ENCODE measurements at places on chromosomes 7 and 10. TPM values are rescaled to one million over a fixed set of nuclear protein-coding genes. Genes with fewer than 3 reads are reported as not detected.

DNA sequence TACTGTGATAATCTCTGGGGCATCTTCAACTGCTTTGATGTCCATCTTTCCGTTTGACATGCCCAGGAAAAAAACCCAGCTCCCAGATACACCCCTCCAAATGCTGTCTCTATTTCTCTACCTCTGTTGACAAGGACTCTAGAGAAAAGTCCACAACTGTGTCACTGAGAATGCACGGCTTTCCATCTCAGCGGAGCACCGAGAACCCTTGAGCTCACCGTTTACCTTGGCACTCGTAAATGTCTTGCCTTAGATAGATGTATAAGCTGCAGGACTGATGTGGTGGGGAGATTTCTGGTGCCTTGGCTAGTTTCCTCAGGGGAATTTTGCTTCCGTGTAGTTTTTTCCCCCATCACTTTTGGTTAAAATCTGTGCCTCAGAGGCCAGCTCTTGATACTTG lies 7.4 kb upstream of the MAPK8 start:
- no peak for DNase-seq

FAM25C gene
- polyA plus RNA-seq = not detected

DNA sequence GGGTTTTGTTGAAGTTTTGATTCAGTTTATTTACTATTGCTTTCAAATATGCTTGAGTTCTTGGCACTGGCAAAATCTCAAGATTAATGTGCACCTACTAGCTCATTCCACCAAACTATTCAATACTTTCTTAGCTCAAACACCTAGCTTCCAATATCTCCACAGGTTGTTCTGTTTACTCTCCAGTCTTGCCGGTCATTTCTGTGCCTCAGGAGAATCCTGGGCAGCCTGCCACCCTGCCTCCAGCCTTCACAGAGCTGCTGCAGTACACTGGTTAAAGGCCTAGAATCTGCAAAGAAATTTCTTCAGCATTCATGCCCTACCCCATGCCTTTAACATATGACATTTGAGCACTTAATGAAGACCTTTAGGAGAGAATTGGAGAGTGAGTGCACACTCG lies 4.0 kb upstream of the TMEM106B start:
- no peak for DNase-seq

CYCS gene
- polyA plus RNA-seq = 145 TPM

ACTR3C gene
- polyA plus RNA-seq = 2.3 TPM

DNA sequence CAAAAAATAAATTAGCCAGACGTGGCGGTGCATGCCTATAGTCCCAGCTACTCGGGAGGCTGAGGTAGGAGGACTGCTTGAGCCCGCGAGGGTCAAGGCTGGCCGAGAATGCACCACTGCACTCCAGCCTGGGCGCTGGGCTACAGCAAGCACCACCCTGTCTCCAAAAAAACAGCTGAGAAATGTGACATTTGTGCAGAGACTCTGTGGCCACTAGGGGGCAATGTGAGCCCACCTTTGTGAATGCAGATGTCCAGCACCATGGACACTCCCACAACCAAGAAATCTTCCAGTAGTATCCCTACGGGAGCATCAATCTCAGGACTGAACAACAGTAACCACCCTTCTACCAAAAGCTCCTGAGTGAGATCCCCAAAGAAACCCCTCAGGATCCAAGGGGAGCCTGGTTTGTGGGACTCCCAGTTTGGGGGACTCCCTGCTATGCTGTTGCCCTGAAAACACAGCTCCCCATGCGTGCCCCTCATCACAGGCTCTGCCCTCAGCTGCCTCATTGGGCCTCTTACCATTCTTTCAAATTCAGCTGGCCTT lies 6.2 kb upstream of the AHCYL2 start:
- peak; percentile 87 for DNase-seq

SUN3 gene
- not detected for polyA plus RNA-seq

DNA sequence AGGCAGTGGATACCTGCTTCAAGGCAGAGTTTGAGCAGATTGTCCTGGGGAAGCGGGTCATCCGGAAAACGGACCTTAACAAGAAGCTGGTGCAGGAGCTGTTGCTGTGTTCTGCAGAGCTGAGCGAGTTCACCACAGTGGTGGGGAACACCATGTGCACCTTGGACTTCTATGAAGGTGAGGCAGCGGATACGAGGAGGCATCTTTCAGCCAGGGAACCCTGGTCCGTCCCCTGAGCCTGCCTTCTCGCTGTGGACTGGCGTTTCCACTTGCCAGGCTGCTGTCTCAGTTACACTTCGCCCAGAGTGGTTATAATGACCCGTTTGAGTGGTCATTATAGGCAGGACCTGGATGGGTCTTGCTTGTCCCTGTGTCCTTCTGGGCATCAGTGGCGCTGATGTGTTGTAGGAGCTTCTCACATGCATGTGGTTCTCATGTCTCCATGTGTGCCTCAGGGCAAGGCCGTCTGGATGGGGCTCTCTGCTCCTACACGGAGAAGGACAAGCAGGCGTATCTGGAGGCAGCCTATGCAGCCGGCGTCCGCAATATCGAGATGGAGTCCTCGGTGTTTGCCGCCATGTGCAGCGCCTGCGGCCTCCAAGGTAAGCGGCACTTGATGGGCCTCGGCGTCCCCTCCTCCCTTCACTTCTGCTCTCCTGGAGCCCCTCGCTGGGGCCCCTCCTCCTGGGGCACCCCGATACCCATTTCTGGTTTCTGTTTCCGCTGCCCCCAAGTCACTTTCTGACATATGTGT lies 18.0 kb downstream of the UPP1 start:
- DNase-seq = no peak

DNA sequence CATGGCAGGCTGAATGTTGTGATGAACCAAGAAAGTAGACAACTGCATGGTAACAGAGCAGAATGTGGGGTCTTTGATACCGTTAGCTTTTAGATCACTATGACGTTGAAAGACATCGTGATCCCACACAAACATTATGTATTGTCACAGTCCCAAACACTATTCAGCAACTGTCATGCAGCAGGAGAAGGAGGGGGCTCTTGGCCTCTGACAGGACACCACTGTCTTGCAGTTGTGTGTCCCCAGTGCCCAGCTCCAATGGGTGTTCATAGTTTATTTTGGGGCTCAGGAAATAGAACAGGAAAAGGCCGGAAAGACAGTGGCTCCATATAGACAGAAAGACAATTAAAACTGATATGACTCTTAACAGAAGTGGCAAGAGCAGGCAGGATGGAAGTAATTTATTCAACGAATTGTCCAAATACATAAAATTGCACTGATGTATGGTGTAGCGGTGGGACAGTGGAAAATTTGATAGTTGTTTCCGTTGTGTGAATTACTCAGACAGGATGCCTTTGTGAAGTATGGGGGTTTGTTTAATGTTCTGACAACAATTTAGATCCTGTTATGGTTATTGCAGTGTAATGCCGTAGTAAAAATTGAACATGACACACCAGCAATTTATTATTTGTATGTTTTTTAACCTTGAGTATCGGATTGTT lies 292.0 kb downstream of the LRMDA start:
- no peak for DNase-seq

All from muscle of back (tissue), 13 donors.